ENCODE measurements at places on chromosomes 5 and 9.

DNA sequence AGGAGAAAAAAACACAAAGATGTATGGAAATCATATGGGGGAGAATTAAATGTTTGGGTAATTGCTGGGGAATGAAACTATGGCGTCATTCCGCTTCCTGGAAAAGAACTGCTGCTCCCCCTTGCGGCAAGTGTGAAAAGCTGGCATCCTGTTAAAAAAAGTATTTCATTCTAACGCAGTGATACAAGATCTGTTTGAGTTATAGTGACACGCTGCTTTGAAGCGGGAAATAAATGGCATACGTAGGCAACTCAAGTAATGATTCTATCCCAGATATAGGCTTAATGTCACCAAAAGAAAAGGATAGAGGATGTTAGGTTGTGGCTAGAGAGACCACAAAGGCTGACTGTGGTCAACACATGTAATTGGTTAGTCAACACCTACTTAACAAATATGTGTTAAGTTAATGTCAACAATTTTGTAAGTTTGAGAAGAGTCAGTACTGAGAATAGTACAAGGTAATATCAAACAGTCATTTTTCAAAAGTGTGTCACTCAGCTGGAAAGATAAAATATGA lies 70.2 kb upstream of the ALDH1A1 start:
- DNase-seq = peak; percentile 64

DNA sequence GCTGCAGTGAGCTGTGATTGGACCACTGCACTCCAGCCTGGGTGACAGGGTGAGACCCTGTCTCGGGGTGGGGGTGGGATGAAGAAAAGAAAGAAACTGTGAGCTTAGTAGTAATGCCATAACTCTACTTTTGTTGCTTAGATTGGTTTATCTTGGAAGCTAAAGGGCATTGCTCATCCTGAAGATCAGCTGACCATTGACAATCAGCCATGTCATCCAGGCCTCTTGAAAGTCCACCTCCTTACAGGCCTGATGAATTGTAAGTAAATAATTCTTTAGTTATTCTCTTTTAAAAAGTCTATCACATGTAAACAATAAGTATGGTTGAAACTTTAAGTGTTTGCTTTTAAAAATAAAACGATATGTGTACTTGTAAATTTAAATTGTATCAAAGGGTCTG lies 11.4 kb downstream of the OCLN start:
- no peak for DNase-seq

GRCh38 chr9:17656889-17657288 lies 78.0 kb downstream of the SH3GL2 start:
- no peak for DNase-seq

- no peak for DNase-seq
Observed at GRCh38 chr9:127384016-127384730, 12.8 kb upstream of the SLC2A8 start.

DNA sequence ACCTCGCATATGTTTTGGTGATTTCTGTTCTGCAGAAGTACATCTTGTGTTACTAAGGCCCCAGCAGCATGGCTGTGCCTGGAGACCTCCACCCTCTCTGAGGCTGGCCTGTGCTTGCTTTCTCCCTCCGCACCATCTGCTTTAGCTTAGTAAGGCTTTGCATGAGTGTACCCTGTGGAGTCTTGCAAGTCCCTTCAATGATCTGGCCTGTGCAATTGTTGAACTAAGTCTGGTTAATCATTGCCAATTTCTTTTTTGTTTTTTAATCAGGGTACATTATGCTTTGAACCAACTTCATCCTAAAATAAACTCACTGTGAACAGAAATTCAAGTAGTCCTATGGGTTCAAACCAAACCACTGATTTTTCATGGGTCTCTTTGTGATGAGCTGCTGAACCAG lies 32.3 kb downstream of the ACOT12 start:
- DNase-seq = no peak

DNA sequence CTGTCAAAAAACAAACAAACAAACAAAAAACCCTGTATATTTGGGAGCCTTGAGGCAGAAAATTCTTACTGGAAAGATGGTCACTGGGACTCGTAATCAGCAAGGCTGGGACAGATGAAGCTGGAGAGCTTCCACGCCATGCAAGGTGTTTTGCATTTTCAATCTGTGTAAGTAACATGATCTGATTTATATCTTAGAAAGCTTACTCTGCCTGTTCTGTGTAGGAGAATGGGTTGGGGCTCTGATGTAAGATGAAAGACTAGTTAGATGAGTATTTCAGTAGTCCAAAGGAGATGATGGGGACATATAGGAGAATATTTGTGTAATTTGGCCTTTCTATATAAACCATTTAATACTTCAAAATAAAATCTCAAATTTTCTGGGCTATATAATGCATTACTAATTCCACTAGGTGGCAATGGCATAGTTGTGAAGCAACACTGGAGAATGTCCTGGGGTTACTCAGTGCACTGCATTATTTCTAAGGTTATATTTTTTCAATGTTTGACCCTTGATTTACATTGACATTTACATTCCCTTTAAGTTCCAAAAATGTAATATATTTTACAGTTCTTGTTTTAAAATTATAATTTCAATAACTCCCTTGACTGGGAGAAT lies 21.9 kb upstream of the FSD1L start:
- DNase-seq = no peak

GRCh38 chr9:73143711-73144328 lies 7.8 kb upstream of the ANXA1 start:
- no peak for DNase-seq

DNA sequence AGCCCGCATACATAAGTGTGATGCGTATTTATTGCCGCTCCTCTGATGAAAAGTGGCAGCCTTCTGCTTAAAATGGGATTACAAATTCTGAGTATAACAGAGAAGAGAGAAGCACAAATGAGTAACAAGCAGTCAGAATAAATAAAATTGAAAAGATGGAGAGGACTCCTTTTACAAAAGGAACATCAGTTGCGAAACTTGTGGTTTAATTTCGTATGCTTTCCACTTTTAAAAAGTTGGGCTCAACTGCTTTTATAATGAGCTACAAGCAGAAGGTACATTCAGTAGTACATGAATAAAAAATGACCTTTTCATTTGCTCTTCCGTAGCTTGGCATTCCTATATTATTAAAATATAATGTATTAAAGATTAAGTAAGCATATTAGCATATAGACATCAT lies 320.0 kb downstream of the FBXL17 start:
- DNase-seq = no peak

GRCh38 chr9:128685636-128686489 lies 3.2 kb upstream of the SET start:
- no peak for DNase-seq

DNA sequence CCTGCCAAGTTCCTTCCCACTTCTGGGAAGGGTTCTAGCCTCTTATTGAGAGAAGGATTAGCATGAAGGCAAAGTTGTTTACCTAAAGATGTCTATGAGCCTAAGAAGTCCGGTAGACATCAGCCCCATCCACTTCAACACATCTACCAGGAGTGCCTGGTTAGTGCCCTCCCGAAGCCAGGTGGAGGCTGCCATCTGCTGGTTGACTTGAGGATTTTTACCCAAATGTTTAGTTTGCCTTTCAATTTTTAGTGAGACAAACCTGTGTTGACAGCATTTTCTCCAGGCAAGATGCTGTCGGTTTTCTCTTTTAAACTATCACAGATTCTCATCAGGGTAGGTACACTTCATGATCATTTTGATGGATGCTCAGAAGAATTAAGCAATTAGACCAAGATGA lies 83.6 kb upstream of the TNFSF8 start:
- DNase-seq = peak; percentile 48

DNA sequence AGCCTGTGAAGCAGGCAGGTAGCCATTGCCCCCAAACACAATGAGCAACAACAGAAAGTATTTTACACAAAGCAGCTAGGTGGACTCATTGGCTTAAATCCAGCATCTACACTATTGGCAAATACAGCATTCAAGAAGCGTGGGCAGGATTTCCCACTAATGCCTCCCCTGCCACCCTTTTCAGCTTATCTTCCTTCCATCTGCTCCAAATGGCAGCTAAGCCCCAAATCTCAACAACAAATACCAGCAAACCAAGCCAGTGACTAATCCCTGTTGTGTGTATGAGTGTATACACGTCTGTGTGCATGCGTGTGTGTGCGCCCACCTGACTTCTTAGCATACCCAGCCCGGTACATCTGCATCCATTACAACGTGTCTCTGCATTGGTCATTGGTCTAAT lies 151.2 kb upstream of the WWC1 start:
- no peak for DNase-seq

- no peak for DNase-seq
Observed at GRCh38 chr9:97132865-97133264, 93.9 kb upstream of the CTSV start.

- DNase-seq = no peak
Observed at GRCh38 chr9:29212397-29213387, 1639.4 kb upstream of the C9orf72 start.

GRCh38 chr5:71922584-71923106 lies 184.6 kb upstream of the MAP1B start:
- DNase-seq = no peak

DNA sequence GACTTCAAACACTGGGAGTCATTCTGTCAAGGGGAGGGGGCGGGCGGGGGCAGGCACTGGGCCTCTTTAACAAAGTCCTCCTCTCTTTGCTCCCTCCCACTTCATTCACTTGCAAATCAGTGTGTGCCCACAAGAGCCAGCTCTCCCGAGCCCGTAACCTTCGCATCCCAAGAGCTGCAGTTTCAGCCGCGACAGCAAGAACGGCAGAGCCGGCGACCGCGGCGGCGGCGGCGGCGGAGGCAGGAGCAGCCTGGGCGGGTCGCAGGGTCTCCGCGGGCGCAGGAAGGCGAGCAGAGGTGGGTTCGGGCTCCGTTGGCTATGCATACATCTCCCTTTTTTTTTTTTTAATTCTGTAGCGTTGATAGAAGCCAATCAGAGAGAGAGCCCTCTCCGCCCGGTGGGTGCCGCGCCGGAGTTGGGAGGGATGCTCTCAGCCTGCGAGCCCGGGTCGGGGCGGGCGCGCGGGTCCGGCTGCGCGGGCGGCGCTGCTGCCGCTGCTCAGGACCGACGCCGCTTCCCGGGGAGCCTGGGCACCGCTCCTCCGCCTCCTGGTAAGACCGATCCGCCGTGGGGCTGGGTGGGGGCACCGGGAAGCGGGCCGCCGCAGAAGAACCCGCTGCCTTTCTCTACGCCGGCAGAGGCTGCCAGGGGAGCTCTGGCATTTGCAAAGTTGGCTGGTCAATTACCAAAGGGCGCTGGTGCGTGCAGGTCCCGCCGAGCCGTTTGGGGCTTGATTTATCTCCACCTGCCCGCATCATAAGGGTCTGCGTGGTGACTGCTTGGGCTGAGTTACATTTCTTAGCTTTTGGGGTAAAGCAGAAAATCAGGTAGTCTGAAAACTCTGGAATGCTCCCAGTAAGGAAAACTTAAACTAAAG lies at the start of gene CDH6:
Gene CDH6 (plus strand): TSS at position 96 of the 877 bp plus-strand sequence. CDS start 73,788 bp downstream, outside the sequence.
- no peak for DNase-seq

DNA sequence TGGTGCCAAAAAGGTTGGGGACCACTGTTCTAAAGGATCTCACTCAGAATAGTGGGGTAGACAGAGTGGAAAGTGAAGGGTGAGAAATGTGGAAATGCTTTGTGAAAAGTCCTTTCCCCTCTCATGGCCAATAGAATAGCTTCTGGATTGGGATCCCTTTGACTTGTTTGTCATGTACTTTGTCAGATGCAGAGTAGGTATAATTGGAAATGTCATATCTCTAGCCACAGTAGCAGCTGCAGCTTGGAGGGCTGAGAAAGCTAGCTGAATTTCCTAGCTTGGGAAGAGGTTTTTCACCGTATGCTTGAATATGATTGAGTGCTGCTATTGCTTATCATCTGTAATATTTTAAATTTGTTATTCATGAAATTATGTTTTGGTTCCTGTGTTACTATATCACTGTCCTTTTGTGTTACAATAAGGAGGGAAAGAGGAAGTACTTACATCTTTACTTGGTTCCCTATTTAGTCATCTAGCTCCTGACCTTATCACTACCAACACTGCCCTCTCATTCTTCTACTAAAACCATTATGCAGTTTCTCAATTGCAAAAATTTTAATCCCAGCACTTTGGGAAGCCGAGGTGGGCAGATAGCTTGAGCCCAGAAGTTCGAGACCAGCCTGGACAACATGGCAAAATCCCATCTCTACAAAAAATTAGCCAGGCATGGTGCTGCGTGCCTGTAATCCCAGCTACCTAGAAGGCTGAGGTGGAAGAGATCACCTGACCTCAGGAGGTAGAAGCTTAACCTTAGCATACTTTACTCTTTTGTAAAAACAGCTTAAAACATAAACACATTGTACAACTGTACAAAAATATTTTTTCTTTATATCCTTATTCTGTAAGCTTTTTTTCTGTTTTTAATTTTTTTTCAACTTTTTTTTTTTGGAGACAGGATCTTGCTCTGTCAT lies 12.4 kb downstream of the SLC30A5 start:
- DNase-seq = peak; percentile 10

GRCh38 chr9:133268335-133269056 lies 6.5 kb downstream of the ABO start:
- DNase-seq = no peak

DNA sequence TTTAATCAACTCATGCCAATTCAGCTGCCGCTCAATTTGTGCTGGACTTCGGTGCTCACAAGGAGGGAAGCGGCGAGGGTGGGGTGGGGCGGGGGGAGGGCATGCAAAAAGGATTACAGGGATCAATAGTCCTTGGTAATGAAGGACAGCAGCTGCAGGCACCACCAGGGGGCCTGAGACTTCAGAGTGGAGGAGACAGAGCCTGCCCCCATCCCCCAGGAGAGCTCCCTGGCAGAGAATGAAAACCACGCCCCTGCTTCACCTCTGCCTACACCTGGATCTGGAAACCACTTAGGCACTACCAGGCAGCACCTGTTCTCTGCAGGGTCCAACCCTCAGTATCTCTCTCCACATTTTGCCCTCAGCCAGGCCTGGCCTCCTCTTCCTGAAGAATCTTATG lies 155.6 kb downstream of the TRIM32 start:
- DNase-seq = no peak

- DNase-seq = no peak
Observed at GRCh38 chr5:151721812-151722391, 35.2 kb upstream of the SPARC start.

GRCh38 chr5:112641515-112642110 lies 96.1 kb upstream of the APC start:
- no peak for DNase-seq

DNA sequence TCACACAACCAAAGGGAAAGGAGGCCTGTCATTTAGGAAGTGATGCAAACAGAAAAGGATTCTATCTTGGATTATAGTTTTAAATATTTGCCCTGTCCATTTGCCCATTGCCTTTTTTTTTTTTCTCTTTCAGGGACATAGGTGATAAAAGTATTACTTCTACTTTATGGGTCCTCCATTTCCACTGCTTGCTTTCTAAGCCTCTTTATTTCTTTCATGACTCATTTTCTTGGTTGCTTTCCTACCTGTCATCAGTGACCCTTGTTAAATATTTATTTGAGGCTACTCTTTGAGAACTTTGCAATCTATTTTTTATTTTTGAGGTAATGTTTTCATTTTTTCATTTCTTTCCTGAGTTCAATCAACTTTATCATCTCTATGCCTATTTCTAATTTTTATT lies 522.9 kb upstream of the ARRDC3 start:
- DNase-seq = no peak

- no peak for DNase-seq
Observed at GRCh38 chr5:33180900-33181299, 259.9 kb upstream of the TARS1 start.

DNA sequence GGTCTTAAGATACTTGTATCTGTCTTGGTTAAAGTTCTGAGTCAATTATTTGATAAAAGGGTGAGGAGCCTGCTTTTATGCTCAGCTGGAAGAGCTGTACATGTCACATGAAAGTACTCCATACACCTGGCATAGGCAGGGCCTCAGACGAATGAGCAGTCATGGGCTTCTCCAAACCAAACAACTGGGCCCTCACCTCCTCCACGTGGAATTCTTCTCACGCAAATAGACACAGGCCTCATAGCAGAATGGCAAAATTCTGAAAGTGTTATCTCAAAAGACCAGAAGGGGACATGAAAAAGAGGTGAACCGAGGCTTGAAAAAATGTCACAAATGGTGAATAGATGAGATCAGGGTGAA lies 48.6 kb downstream of the FAM240B start:
- DNase-seq = no peak
